ENCODE measurements at places on chromosomes 5 and 9. TPM values are rescaled to one million over a fixed set of nuclear protein-coding genes. Genes with fewer than 3 reads are reported as not detected.

Gene KIF4B
- not detected for total RNA-seq

Gene ABLIM3
- total RNA-seq = 70.9 TPM

Gene UBTD2
- total RNA-seq = 18.8 TPM

Gene CTNND2
- total RNA-seq = 19.6 TPM
